Activated CD8-positive, alpha-beta memory T cell treated with anti-CD3 and anti-CD28 coated beads for 48 hours (primary cell): ENCODE measurements at places on chromosomes 2 and 18.

DNA sequence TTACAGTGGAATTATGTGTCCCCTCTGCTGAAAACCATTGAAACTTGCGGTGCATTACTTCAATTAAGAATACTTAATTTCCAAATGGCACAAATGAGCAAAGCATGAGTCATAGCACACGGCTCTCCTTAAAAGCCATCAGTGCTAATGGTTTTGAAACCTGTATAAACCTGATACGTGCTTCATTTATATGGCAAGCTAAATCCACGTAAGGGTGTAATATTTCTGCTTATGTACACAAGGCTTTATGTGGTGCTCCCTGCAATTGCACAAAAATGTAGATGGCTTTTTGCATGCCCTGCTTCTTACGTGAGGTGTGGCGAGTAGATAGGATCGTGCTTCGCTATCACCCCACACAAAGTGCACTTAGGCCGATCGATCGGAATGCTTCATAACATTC lies 840.9 kb downstream of the GALR1 start:
- no peak for DNase-seq

DNA sequence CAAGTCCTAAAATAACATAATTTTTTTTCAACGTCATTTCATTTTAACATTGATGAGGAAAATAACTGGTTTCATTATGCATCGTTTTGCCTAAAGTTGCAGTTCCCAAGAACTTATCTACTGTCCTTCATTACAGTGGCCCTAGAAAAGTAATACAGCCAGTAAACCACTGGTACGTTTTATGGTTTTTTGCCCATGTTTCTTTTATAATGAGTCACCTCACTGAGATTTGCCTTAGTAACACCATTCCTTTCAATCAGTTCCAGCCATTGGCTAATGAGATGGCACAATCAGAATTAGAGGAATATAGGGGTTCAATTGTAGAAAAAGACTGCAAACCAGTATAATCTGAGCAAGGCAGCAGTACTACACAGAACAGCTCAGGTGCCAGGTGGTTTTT lies 422.6 kb upstream of the LYPD1 start:
- no peak for DNase-seq

DNA sequence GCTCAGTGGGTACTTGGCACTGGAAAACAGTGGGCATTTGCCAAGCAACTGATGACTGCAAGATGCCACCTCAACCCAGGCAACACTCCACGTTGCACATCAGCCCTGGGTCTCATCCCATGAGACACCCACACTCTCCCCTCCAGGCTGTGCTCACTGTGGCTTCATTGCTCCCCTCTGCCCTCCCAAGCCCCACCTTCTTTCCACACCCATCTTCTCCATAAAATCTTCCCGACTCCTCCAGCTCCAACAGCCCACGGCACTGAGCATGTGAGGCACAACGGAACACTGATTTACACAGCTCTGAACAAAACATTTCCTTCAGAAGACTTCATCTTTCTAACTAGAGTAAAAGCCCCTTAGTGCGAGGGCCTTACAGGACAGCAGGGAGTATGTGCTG lies 117.8 kb upstream of the ACAA2 start:
- no peak for DNase-seq

DNA sequence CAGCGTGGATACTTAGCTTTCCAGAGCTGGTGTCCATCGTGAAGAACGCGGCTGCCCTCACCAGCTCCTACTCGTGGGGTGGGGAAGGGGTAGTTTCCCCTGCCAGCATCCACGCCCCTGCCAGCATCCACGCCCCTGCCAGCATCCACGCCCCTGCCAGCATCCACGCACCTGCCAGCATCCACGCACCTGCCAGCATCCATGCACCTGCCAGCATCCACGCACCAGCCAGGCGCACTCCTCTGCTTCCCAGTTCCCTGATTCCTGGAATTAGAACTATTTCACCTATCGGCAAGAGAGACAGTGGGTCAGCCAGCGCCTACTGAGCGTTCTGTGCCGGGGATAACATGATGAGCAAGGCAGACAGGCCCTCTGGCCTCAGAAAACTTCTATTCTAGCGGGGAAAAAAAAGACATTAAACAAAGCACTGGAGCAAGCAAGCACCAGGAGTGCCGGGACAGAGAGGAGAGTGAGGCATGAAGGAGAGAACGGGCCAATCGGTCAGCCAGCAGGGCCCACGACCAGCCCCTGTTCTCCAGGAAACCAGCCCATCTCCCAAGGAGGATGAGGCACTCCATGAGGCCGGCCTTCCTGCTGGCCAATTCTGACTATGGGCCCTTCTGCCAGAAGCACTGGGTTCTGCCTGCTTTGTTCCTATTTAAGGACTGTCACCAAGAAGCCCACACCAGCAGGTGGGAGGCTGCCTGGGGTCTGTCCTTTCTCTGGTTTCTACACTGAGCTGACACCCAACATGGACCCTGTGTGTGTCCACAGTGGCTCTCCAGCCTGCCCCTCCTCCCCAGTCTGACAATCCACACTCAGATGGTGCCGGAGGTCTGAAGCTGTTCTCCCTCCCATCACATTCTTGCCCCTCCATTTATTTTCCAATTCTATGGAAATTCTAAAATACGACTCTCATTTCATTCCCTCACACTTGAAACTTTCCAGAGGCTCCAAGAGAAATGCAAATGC lies 78.4 kb upstream of the SALL3 start:
- no peak for DNase-seq

GRCh38 chr2:58900246-58901027 lies 659.3 kb upstream of the FANCL start:
- DNase-seq = no peak

GRCh38 chr2:236319036-236319435 lies 54.8 kb upstream of the ASB18 start:
- no peak for DNase-seq
